Ovary (tissue), 10 donors: ENCODE measurements at places on chromosomes 3 and 15. TPM values are rescaled to one million over a fixed set of nuclear protein-coding genes. Genes with fewer than 3 reads are reported as not detected.

- DNase-seq, result no peak
Measured at GRCh38 chr3:36215241-36215640, 165.1 kb upstream of the STAC start.

DNA sequence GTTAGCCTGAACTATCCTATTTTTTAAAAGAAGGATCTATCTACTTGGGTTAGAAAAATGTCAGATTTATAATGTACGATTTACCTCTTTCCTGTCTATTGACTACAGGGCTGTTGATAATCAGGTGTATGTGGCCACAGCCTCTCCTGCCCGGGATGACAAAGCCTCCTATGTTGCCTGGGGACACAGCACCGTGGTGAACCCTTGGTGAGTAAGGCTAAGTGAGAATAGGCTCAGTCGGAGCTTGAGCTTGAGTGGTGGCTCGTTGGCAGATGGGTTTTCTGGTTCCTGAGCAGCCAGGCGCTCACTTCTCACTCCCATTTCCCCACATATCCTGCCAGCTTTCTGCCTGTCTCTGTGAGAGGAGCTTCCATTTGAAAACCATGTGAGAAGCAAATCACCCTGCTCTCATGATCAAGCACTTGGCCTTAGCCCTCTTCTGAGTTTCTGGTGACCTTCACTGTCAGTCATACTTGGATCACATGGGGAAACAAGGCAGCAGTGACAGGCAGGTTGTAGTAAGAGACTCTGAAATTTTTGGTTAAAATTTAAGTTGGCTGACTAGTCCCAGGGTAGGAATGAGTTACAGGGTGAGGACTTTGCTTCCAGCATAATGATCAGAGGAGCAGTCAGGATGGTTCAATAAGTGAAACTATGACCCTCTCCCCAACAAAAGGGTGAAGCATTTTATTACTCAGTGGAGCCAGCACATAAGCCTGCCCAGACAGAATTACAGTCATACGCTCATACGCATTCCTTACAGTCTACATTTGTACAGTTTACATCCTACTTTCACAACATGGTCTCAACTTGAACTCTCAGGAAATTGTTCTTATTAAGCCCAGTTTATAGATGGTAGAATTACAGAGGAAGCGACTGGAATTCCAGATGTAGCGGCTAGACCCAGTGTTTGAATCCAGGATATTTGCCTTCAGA is 18.0 kb downstream of the NIT2 start:
- no peak for DNase-seq

DNA sequence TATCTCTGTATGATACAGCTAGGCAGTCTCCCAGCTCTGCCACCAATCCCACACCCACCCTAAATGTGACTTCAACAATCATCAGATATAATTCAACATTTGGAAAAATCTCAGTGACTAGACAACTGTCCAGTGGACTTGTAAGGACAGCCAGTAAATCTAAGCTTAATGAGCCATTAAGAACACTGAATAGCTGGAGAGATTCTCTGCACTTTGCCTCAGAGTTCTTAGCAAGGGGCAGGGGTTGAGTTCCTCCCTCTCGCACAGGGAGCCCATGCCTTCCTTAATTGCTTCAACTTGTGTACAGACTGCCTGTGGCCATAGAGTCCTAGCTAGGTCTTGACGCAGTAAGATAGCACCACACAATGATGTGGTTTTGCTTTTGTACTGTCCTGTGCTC is 15.6 kb downstream of the MEX3B start:
- no peak for DNase-seq

DNA sequence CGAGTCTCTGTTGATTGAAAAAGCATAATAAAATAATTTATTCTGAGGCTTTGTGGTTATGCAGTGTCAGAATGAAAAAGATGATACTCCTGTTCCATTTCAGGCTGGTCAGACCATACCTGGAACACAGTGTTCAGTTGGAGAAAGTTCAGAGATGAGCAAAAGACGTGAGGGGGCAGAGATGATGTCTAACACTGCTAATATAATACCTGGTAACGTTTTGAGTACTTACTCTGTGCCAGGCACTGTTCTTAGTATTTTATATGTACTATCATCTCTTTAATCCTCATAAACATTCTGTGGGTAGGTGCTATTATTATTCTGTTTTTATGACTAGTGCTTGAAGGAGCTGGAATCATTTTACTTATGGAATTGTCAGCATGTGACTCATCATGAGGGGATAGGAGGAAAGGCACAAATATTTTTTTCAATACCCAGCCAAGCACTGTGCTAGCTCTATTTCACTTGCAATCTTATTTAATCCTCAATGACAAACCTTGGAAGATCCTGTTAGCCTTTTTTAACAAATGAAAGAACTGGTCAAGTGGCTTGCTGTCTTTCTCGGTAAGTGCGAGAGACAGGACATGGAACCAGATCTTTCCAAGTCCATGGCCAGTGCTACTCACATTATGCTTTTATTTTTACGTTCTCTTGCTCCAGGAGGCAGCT is 31.8 kb downstream of the IQGAP1 start:
- DNase-seq, result no peak

Gene ACTRT3
- polyA plus RNA-seq, result 1.5 TPM

GRCh38 chr3:2869905-2870304 is 240.3 kb downstream of the IL5RA start:
- no peak for DNase-seq
